ENCODE measurements at places on chromosomes 13 and 19.

DNA sequence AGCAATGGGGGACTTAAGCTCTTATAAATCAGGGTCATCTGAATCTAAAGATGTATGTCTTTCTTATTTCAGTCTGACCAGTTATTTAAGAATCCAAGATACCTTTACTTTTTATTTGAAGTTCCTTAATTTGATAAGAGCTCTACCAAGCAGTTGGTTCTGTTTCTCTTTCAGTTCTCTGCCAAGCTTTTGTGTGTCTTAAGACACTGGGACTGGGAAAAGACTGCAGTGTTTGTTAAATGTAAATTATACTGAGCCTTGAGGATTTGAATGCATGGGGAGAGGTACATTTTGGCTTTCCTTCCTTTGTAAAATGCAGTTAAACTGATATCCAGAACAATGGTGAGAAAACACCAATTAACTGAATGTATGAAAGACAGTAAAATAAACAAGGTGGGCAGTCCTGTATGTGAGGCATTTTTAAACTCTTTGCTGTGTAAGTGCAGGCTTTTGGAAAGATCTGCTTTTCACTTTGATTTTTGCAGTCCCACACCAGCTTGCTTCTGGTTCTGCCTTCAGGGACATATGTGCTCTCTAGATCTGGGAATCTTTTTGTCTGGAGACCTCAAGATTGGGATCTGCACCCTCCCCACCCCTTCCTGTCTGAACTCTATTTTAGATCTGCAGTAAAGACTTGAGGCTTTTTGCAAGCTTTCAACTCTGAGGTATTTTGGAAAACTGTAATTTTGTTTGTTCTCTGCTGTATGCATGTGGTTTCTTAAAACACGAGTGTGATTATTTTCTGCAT, 77.6 kb downstream of the LRCH1 start:
- no peak for DNase-seq

DNA sequence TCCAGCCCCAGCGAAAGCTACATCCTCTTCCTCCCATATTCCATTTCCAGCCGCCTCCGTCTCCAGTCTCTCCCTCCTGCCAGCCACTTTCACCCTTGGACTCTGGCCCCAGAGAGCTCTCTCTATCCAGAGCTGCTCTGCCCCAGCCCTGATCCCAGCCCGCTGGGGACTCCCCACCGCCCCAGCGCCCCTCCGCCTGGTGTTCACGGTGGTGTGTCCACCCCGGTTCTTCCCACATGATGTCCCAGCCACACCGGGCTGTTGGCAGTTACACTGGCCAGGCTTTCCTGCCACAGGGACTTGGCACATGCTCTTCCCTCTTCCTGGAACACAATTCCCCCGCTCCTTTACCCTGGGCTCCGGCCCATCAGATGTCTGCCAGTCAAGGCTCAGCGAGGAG, 11.3 kb upstream of the EMC10 start:
- DNase-seq: no peak

DNA sequence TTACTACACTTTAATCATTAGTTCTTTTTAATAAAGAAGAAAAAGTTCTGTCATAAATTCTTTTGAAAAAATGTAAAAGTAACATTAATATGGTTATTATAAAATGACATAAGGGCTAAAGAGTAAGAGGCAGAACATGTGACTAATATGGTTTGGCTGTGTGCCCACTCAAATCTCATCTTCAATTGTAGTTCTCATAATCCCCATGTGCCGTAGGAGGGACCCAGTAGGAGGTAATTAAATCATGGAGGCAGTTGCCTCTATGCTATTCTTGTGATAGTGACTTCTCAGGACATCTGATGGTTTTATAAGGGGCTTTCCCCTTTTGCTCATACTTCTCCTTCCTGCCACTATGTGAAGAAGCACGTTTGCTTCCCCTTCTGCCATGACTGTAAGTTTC, 104.5 kb downstream of the UGGT2 start:
- DNase-seq: peak; percentile 18

DNA sequence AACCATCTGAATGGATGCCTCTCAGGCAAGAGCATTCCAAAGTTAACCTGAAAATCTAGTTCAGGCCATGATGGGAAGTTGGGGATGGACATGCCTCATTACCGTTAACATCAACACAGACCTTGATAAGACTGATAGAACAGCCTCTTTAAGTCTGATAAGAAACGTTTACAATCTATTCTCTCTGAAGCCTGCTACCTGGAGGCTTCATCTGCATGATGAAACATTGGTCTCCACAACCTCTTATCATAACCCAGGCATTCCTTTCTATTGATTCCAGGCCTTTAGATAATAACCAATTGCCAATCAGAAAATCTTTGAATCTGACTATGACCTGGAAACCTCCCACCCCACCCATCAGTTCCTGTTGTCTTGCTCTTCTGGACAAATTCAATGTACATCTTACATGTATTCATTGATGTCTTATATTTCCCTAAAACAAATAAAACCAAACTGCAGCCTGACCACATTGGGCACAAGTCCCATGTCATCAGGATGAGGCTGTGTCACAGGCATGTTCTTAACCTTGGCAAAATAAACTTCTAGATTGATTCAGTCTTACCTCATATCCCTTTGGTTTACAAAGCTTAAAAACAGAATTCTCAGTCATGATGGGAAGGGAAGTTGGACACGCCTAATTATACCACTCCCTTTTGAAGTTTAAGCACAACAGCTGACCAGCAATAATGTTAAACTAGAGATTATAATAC, 843.8 kb upstream of the SPRY2 start:
- DNase-seq: peak; percentile 68

- DNase-seq: no peak
Observed at GRCh38 chr13:57823704-57824103, 192.2 kb downstream of the PCDH17 start.

GRCh38 chr19:407511-408440, 1.2 kb downstream of the C2CD4C start:
- DNase-seq: no peak

DNA sequence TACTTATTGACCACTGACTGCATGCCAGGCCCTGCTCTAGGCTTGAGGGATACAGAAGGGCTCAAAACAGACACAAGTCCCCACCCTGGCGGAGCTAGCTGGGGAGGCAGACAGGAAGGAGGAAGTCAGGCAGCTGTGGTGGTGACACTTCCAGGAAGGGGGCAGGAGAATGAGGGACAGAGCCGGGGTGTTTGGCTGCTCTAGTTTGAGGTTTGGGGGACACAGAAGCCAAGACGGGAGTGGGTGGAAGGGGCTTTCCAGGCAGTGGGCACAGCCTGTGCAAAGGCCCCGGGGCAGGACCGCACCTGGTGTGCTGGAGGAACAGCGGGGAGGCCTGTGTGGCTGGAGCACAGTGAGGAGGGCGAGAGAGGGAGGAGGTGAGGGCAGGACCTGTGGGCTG, 4.0 kb downstream of the MRPL54 start:
- DNase-seq: no peak

- no peak for DNase-seq
Observed at GRCh38 chr19:28785971-28786370, 427.0 kb downstream of the UQCRFS1 start.

- DNase-seq: no peak
Observed at GRCh38 chr13:43278127-43278526, 254.7 kb downstream of the DNAJC15 start.

DNA sequence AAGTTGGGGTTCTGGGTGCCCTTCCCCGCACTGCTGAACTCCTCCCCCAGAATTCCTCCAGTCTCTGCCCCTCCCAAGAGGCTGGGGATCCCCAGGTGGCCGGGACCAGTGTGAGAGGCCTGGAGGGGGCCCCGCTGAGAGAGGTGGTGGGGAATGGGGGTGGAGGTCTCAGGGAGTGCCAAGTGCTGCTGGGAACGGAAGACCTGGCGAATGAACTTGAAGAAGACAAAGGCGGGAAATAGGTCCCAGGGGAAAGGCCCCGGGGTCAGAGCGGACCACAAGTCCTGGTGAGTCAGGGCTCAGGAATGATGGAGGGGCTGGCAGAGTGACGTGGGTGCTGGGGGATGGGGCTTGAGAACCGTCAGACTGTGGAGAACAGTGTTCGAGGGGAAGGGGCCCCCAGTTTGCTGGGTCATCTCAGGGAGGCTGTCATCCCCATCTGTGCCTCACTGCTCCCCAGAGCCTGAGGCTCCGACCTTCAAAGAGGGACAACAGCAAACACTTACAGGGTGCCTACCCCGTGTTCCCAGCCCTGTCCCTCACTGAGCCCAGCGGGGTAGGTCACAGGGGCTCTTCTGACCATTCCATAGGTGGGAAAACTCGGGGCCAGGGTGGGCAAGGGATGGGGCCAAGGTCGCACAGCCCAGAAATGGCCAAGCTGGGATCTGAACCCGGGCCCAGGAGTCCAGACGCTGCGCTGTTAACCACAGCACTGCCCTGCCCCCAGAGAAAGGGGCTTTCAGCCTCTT, 16.0 kb upstream of the SEMA6B start:
- peak; percentile 93 for DNase-seq

GRCh38 chr13:46160065-46160464, 21.9 kb downstream of the LCP1 start:
- DNase-seq: no peak

GRCh38 chr13:68056816-68057710, 826.9 kb upstream of the PCDH9 start:
- no peak for DNase-seq

DNA sequence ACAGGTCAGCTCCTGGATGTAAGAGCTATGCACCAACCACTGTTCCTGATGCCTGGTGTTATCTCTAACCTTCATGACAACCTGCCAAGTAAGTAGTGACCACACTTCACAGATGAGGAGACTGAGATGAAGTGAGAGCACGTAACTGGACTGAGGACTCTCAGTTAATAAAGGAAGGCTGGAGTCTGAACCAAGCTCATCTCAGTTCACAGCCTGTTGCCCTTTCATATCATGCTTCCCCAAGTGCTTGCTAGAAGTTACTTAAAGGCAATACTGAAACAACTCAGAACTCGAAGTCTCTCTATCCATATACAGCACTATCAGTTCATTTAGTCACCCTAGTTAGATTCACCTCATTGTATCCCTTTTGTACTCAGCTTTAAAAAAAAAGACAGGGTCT, 119.7 kb downstream of the ABCC4 start:
- no peak for DNase-seq

DNA sequence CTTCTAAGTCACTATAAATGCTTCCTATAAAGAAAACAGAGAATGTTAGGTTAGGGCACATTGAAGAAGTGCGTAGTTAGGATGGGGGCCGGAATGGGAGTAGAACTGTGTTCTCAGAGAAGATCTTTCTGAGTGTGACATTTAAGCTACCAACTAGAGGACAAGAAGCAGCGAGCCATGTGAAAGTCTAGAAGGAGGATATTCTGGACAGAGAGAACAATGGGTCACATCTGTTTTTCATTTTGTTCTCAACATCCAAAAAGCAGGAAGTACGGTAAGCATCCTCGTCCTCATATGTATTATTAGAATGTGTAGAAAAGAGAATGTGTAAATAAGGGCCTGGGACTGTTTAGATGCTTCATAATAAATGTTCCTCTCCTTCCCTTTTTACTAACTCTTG, 44.5 kb upstream of the PARP4 start:
- DNase-seq: peak; percentile 29

- DNase-seq: no peak
Observed at GRCh38 chr19:43782689-43783231, 2.0 kb upstream of the KCNN4 start.

DNA sequence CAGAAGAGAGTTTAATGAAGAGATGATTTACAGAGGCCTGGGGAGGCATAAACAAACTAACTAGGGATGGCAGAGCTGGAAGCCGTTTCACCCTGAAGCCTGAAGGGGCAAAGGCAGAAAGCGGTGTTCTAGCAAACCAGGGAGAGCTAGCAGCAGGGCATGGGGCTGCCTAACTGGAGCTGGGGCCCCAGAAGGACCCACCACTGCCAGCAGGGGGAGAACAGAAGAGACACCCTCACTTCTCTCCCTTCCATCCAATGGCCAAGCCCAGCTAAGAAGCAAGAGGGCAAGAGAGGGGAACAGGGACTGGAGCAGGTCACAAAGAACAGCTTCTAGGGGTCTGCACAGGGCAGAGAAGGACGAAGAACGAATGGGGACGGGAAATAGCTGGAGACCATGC, 195.5 kb downstream of the KATNAL1 start:
- DNase-seq: no peak

DNA sequence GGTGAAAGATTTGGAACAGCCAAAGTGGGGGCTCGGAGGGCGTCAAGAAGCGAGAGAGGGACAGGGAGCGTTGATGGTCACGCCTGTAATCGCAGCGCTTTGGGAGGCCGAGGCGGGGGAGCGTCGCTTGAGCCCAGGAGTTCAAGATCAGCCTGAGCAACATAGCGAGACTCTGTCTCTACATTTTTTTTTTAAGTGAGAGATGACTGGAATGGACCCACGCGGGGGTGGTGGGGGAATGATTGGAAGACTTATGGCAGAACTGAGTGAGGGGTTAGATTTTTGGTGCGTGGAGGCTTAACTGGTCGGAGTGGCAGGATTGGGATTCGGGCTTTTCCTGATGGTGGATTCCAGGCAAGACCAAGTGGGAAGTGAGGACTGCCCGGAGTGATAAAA, 725 bp downstream of the PSMD8 start:
- no peak for DNase-seq

GRCh38 chr19:23481043-23481442, 85.8 kb upstream of the ZNF91 start:
- DNase-seq: no peak

DNA sequence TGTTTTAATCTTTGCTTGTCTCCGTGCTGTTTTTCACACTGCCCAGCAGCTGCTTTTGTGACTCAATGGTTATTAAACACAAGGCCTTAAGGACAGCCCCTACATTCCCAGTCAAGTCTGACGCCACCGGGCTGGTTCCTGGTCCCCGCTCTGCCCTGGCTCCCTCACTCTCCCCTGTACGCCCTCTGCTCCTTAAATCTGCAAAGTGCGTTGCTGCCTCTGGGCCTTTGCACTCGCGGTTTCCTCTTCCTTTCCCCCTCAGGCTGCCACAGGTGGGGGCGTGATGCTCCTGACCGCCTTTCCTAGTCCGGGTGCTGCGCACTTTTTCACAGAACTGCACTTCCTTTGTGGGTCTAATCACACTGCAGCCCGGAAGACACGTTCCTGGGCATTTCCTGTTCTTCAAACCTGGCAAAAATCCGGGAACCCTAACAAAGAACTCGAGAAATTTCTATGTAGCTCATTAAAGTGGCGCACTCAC, 25.6 kb downstream of the NOSIP start:
- no peak for DNase-seq

DNA sequence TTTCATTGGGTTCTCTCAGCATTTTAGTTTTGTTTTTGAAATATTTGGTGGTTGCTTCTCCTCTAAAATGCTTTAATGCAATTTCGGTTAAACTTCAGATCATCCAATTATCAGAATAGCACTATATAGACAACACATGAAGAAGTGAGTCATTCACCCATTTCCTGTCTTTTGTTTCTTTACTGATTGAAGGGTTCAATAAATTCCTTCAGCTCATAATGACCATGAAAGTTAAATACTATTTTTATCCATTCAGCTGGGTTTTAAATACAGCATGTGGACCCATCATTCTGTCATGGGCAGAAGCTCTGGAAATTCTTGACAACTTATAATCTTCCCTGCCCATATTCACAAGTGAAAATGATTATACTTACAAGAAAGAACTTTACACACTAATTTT, 187.2 kb downstream of the ITGBL1 start:
- no peak for DNase-seq
